ENCODE measurements at places on chromosomes 3 and 15.

GRCh38 chr3:19029837-19030521, 118.3 kb upstream of the KCNH8 start:
- no peak for DNase-seq

GRCh38 chr15:40869686-40870085, 4.3 kb downstream of the RHOV start:
- DNase-seq = no peak

DNA sequence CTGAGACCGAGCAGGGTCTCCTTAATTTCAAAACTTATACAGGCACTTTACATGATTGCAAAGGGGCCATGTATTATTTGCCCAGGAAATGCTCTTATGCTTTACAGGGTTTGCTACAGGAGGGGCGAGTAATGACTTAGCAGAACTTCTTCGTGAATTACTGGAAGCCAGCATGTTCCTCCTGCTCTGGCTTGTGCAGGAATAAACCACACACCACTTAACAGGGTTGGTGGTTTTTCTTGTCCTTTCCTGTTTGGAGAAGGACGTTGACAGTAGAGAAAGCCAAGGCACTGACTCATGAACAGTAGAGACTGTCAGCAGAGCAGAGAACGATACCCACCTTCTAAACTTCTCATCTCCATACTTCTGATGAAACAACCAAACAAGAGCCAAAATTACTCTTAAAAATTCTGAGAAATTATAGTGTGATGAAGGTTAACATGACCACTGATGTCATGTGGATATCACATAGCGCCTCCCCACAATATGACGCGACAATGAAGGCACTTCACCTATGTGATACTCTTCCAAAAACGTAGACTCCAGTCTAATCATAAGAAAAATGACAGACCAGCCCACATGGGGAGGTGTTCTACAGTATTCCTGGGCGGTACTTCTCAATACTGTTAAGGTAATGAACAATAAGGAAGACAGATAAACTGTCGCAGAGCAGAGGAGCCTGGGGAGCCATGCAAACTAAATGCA, 24.7 kb upstream of the MCTP2 start:
- DNase-seq = no peak

- DNase-seq = no peak
These were observed 2.7 kb downstream of the TM4SF19 start for GRCh38 chr3:196335503-196335948.

- no peak for DNase-seq
These were observed 100.6 kb upstream of the PSMD6 start for GRCh38 chr3:64123931-64124330.

GRCh38 chr3:116441652-116442051, 3.6 kb downstream of the LSAMP start:
- no peak for DNase-seq

DNA sequence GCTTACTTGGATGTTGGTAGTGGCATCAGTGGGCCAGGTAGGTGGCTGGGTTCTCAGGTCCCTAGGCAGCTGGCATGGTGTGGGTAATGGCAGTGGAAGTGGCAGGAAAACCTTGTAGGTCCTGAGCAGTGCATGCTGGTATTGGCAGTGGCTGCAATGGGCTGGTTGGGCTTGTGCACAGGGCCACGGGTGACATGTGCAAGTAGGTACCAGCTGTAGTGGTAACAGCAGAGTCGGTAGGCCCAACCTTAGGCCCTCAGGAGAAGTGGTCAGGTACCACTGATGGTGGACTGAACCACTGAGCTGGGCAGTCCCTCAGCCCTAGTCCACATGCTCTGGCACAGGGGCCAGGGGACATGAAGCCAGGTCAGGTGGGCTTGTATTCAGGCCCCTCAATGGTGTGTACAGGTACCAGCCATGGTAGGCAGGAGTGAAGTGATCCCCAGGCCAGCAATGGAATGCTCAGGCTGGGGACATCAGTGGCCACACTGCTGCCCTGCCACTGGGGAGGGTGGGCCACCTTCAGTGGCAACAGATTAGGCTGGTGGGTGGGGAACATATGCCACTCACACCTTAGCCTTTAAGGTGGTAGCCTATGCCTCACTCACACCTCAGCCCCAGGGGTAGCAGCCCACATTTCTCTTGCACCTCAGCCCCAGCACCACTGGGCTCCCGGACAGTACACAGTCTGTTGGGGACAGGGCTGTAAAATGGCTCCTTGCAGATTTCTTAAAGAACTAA, 118.1 kb downstream of the LRRK1 start:
- DNase-seq = no peak

GRCh38 chr15:69498987-69499386, 46.4 kb downstream of the RPLP1 start:
- no peak for DNase-seq

GRCh38 chr15:38002883-38003477, 68.5 kb downstream of the TMCO5A start:
- peak; percentile 69 for DNase-seq

DNA sequence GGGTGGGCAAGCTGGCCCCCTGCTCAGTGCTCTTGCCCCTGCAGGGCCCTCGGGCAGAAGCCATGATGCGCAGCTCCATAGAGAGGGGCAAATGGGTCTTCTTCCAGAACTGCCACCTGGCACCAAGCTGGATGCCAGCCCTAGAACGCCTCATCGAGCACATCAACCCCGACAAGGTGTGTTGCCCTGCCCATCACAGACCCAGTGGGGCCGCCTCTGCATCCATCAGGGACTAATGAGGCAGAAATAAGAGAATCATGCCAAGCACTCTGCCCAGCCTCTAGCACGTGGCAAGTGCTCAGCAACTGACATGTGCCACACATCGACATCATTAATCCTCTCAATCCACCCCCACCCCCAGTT, 49.4 kb downstream of the SEMA3G start:
- no peak for DNase-seq

DNA sequence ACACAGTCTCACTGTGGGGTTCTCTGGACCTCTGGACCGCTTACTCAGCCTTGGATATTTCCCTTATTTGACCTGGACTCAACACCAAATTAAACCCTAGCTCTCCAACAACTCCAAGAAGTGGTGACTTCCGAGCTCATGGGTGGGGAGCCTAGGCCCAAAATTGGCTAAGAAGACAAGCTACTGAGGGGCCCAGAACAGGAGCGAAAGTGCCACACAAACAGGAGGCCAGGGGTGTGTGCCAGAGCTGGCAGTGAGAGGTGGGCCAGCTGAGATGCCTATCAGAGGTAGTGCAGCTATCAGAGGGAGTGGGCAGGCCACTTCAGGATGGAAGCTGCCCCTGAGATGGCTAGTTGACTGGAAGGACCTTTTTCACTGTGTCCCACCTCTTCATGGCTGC, 151.1 kb upstream of the PRR20G start:
- DNase-seq = no peak

GRCh38 chr15:57735891-57736290, 29.4 kb downstream of the POLR2M start:
- DNase-seq = no peak

DNA sequence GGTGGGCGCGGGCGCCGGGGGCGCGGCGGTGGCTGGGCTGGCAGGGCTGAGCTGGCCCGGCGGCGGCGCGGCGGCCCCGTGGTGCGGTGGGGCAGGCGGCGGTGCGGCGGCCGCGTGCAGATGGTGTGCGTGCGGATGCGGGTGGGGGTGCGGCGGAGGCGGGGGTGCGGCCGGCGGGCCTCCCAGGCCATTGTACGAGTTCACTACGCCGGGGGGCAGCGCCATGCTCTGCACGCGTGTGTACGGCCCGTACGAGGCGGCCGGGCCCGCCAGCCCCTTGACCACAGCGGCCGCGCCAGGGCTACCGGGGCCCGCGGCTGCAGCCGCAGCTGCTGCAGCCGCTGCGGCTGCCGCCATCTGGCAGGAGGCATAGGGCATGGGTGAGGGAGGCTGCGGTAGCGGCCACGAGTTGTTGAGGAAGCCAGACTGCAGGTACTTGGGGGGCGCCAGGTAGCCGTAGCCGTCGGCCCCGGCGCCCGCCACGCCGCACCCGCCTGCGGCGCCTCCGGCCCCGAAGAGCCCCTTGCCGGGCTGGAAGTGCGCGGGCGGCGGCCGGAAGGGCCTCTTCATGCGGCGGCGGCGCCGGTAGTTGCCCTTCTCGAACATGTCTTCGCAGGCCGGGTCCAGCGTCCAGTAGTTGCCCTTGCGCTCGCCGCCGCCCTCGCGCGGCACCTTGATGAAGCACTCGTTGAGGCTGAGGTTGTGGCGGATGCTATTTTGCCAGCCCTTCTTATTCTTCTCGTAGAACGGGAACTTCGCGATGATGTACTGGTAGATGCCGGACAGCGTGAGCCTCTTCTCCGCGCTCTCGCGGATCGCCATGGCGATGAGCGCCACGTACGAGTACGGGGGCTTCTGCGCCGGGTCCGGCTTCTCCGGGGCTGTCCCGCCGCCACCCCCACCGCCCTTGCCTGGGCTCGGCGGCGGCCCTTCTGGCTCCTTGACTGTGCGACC, 951 bp downstream of the FOXL2 start:
- peak; percentile 51 for DNase-seq

- peak; percentile 68 for DNase-seq
These were observed at the start of gene GABRA5 for GRCh38 chr15:26866298-26867199. Gene GABRA5 (plus strand): TSS chr15:26867062. CDS start chr15:26869249, 2,187 bp downstream.

- no peak for DNase-seq
These were observed 46.2 kb downstream of the WNT7A start for GRCh38 chr3:13833506-13834257.

GRCh38 chr3:35257641-35258040, 381.7 kb upstream of the ARPP21 start:
- no peak for DNase-seq

DNA sequence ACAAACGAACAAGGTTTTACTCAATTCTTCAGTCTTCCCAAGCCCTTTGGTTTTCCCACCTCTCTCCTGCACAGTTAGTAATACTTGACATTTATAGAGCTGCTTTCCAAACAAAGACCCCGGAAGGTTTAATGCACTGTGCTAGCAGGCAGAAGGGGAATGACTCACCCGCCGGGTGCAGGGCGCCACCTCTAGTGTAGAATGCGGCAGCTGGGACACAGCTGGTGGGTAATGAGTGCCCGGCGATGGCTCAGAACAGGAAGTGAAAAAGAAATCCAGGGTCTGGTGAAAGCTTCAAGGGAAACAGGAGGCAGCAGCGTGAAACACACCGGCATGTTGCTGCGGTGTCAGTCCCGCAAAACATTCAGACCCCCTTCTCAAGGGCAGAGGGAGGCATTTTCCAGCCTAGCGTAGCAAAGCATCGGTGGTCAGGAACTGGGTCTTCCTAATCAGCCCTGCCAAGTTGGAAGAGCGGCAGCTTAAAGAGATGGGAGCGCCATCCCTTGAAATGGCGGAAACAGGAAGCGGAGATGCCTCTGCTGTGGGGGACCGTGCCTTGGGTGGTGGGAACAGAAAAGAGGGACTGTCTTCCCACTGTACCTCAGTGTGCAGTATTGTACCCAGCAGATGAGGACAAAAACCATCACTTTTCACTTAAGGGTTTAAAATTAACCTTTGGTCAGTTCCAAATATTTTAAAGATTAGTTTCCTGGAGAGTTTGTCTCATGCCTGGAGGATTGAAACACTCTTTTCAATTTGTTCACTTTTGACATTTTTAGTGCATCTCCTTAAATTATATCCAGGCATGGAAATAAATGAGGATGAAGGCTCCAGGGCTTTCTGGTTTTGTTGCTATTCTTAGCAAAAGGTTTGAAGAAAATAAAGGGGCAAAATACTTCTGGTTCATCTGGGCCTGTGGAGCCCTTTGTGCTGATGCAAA, 160.7 kb upstream of the MCTP2 start:
- DNase-seq = no peak

DNA sequence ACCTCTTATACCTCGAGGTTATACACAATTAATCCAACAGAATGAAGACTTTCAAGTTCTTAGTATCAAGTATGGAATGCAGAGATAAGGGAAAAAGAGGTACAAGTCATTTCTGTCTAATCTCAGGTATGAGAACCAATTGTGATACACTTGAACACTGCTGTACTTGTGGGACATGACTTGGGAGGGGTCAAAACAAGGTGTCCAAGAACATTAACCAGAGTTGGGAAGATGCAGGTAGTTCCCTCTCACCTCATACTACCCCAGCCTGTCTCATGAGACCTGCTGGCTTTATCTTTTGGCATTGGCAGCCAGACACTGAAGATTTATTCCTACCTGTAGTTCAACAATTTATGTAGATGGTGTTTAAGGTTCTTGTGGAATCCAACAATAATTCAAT, 209.7 kb downstream of the NR1D2 start:
- DNase-seq = no peak

- DNase-seq = no peak
These were observed 10.0 kb downstream of the RPL32 start for GRCh38 chr3:12831301-12831866.

DNA sequence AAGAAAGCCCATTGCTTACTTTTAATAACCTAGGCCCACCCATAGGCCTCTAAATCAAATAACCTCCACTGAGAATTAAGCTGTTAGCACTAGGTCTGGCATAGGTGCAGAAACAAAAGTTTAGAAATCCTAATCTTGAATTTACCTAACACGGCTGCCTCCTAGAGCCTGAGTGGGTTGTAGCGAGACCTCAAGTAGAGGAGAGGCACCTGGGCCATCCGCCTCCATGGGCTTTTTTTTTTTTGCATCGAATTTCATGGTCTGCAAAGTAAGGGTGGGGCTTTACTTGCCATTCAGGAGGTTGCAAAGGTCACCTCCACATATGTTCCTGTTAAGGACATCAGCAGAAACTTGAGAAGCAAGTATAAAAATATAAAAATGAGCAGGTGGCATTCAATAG, 6.6 kb upstream of the TPM1 start:
- no peak for DNase-seq

- no peak for DNase-seq
These were observed 142.6 kb upstream of the CFAP20DC start for GRCh38 chr3:59192473-59192872.

- no peak for DNase-seq
These were observed 39.9 kb upstream of the MB21D2 start for GRCh38 chr3:192957441-192958021.

DNA sequence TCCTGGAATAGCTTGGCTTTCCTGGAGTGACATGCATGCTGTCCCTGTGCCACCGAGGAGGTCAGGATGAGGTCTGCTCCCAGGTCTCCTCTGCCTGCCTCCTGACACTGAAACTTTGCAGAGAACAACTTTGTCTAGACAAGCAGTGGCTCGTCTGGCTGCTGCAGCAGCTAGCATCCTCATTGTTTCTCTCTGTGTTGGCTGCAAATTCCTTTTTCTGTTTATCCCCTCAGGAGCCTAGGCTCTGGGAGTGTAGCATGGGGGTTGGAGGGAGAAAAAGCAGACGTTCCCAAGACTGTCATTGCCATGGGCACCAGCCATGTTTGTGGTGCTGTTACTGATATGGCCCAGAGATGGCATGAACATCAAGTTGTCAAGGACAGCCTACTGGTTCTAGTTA, 208.7 kb upstream of the LRIG1 start:
- no peak for DNase-seq

GRCh38 chr3:30407651-30408050, 198.8 kb upstream of the TGFBR2 start:
- no peak for DNase-seq

Measured in endothelial cell (in vitro differentiated cells).